ENCODE measurements at places on chromosomes 5 and 9.
A peak's percentile ranks its signal among the peaks of the same experiment; 100 is the strongest.

DNA sequence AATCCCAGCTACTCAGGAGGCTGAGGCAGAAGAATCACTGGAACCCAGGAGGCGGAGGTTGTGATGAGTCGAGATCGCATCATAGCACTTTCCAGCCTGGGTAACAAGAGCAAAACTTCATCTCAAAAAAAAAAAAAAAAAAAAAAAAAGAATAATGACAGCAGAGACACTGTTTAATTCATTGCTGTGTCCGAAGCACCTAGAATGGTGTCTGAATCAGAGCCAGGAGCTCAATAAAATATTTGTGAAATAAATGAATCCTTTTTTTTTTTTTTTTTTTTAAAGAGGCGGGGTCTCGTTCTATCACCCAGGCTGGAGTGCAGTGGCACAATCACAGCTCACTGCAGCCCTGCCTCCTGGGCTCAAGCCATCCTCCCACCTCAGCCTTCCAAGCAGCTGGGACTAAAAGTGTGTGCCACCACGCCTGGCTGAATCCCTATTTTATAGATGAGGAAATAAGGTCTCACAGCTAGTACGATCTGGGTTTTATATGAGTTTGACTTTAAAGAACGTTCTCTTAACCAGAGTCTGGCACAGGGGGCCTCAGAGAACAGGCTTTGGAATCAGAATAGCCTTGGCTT lies 47.8 kb downstream of the THOC3 start:
- no peak for DNase-seq

- no peak for DNase-seq
Observed at GRCh38 chr5:17444496-17444895, 53.5 kb upstream of the TAF11L2 start.

GRCh38 chr5:143564417-143564816 lies 160.9 kb upstream of the NR3C1 start:
- DNase-seq = no peak

GRCh38 chr5:68839019-68839552 lies 254.7 kb upstream of the SLC30A5 start:
- no peak for DNase-seq

DNA sequence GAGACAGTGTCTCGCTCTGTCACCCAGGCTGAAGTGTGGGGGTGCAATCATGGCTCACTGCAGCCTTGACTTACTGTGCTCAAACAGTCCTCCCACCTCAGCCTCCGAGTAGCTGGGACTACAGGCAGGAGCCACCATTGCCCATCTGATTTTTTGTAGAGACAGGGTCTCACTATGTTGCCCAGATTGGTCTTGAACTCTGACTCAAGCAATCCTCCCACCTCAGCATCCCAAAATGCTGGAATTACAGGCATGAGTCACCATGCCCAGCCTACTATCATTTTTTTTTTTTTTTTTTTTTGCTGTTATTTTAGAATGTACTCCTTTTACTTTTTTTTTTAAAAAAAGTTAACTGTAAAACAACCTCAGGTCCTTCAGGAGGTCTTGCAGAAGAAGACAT lies 449.0 kb downstream of the CCDC171 start:
- no peak for DNase-seq

- no peak for DNase-seq
Observed at GRCh38 chr5:52964138-52964537, 25.0 kb upstream of the ITGA2 start.

GRCh38 chr9:98101868-98102273 lies 17.2 kb downstream of the TRIM14 start:
- DNase-seq = peak; percentile 79

GRCh38 chr5:111201705-111202104 lies 22.5 kb upstream of the CAMK4 start:
- DNase-seq = no peak

- DNase-seq = no peak
Observed at GRCh38 chr9:13719446-13719845, 440.0 kb upstream of the MPDZ start.

DNA sequence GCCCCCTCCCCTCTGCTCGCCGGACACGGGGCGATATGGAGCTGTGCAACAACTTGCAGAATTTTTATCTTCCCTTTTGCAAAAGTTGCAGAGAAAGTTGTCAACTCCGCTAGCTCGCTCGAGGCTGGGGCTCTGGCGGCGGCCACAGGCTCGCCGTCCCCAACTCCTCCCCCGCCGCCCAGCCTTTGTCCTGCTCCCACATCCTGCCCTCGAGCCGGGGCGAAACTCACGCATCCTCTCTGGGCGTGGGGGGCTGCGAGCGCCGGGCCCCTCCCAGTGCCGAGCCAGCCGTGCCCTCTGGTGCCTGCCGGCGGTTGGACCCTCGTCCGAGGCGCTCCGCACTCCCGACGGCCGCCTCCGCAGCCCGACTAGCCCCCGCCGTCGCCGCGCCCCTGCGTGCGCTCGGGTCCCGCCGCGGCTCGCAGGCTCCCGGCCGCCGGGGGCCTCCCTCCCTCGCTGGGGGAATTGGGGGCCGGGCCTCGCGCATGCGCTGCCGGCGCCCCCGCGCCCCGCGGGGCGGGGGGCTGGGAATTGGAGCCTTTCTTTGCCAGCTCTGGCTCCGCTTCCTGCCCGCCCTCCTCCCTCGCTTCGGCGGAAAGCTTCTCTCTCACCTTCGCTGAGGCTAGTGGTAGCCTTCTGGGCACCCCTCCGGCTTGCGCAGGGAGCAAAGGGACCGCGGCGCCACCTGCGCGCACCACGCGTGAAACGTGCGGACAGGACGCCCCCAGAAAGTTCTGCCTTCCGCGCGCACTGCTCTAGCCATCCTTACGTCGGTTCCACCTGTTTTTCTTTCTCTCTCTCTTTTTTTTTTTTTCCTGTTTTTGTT lies at the start of gene CCNJL:
Gene CCNJL (minus strand): TSS at position 431 of the 826 bp plus-strand sequence. CDS start 641 bp downstream, outside the sequence.
- DNase-seq = no peak

DNA sequence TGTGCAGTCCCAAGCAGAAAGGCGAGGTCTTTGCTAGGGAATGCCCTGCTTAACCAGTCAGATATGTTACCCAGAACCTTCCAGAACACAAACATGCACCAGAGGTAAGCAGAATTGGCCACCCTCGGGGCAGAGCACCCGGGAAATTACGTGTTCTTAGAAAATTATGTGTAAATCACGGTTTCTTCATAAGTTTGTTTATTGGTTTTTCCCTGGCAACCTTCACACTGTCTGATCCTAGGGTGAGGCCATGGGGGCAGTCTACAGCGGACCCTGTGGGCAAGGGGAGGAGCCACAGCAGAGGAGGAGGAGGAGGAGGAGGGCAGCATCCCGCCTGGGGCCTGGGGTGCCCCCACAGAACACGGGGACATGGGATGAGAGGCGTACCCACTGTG lies 31.4 kb downstream of the RXRA start:
- DNase-seq = no peak

- no peak for DNase-seq
Observed at GRCh38 chr5:131322926-131323325, 59.1 kb downstream of the CDC42SE2 start.

- DNase-seq = no peak
Observed at GRCh38 chr5:174532455-174533453, 191.6 kb upstream of the MSX2 start.

- no peak for DNase-seq
Observed at GRCh38 chr5:131996210-131997025, 15.0 kb downstream of the ACSL6 start.

- DNase-seq = no peak
Observed at GRCh38 chr5:144712090-144712489, 541.4 kb downstream of the KCTD16 start.

DNA sequence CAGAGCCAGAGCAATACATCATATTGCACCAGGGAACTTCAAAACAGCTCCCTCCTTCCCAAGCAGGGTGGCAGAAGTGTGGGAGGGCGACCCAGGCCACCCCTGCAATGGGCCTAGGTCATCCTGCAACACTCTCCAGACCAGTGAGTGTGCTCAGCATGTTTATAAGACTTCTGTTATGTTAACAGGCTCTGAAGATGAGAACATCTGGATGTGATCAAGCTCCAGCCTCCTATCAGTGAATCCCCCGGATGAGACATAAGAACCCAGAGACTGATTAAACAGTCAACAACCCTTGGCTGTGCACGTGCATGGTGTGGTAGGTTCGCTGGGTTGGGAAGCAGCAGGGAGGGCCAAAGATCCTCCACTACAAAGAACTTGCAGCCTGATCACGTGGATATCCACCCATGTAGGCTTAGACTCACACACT lies 63.3 kb downstream of the ABCA1 start:
- no peak for DNase-seq

DNA sequence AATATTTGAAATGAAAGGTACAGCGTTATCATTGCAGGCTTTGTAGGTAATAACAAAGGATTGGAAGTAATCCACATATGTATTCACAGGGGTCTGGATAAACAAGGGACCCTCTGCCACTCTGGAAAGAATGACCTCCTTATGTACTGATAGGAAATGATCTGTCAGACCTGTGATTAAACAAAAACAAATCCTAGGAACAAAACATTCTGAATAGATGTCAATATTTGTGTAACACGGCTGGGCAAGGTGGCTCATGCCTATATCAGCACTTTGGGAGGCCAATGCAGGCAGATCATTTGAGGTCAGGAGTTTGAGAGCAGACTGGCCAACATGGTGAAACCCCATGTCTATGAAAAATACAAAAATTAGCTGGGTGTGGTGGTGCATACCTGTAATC lies 42.3 kb downstream of the NSUN2 start:
- DNase-seq = no peak

DNA sequence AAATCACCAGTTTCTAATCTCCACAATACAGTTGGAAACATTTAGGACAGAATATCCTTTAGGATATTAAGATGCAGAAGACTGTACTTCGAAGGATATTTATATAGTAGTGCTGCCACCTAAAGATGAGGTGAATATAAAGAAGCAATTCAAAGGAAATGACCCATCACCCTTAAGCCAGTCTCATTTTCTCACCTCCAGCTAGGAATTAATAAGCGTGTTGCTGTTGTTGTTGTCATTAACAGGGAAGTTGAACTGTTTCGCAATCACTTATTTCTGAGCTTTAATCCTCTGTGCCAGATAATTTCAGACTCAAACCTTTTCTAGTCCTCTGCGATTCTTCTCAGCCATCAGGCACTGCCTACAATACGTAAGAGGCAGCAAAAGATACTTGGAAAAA lies 7.8 kb upstream of the PURA start:
- no peak for DNase-seq

- no peak for DNase-seq
Observed at GRCh38 chr9:34279411-34279810, 49.7 kb downstream of the KIF24 start.

DNA sequence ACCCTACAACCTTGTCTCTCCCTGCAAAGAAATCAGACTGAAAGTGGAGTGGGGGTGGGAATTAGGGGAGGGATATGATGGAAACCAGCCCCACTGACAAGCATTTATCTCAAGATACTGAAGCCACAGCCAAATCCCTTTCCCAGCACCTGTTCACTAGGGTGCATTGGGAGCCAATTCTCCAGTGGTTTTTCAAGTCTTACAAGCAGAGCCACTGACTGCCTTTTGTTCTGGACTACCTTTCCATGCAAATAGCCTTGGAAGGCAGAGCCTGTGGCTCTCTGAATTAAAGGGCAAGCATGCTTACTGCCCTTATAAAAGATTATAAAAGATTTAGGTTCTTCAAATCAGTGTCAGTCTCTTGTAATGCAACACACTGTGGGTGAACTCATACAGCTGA lies 8.8 kb upstream of the GGTA1 start:
- DNase-seq = no peak

GRCh38 chr9:14294659-14295058 lies 19.3 kb downstream of the NFIB start:
- no peak for DNase-seq

DNA sequence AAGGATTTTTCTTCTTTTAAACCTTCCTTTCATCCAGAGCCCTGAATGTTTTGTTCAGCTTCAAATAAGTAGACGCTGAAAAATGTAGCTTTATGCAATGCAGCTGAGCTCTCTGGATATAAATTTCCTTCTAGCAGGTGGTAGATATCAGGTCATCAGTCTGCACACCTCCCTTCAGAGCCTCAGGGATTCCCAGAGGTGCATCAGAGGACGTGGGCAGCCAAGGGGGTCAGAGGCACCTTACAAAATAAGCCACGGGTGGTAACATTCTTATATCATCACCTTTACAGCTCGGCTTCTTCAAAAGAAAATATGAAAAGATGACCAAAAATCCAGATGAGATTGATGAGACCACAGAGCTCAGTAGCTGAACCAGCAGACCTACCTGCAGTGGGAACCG lies 19.3 kb downstream of the MOCS2 start:
- no peak for DNase-seq

- no peak for DNase-seq
Observed at GRCh38 chr9:24602693-24603352, 57.1 kb upstream of the IZUMO3 start.

GRCh38 chr9:131402738-131403492 lies 9.0 kb downstream of the PRRC2B start:
- DNase-seq = no peak

All from T-helper 1 cell (primary cell).